ENCODE measurements at places on chromosomes 3 and 15.

DNA sequence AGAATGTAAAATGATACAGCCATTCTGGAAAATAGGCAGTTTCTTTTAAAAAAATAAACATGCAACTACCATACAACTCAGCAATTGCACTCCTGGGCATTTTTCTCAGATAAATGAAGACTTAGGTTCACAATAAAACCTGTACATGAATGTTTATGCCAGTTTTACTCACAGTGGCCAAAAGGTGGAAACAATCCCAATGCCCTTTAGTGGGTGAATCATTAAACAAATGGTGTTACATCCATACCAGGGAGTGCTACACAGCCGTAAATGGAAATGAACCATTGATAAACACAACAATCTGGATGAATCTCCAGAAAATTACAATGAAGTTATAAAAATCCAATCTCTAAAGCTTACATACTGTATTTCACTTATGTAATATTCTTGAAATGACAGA is 140.3 kb downstream of the ADAMTSL3 start:
- H3K4me3 ChIP-seq, result no peak overlapping the region
- H3K4me1 ChIP-seq, result no peaks in the 10 kb centered on the region
- H3K27ac ChIP-seq, result no peak overlapping the region
- H3K36me3 ChIP-seq, result no peaks in the 10 kb centered on the region
- no peaks in the 10 kb centered on the region for H3K27me3 ChIP-seq
- DNase-seq, result no peak

DNA sequence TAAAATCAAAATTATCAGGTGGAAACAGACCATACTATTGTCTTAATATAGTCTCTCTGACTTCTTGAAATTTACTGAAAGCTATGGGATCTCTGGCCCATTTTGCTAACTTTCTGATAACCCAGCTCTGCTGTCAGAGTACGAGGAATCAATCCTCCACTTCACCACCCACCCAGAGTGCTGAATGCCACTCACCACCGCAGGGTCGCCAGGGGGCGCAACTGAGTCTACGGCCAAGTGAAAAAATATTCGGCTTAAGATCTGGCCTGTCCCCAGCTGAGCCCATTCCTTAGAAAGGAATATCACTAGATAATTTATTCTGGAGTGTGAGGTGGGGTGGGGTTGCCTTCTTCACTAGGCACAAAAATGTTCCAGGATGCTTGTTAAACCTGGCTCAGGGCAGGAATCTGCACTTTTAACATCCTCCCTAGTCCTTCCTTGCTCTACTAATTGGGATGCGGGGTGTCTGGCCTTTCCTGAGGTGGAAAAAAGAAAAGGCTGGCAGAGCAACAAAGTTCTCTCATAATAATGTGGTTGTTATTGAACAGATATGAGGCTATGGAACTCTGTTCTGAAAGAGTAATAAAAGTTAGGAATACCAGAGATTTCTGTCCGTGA is 520.6 kb downstream of the MFSD1 start:
- H3K27ac ChIP-seq, result no peak overlapping the region
- no peaks in the 10 kb centered on the region for H3K27me3 ChIP-seq
- DNase-seq, result no peak

GRCh38 chr15:58771621-58772250 is 634 bp downstream of the MINDY2 start:
- no peaks in the 10 kb centered on the region for H3K27me3 ChIP-seq
- no peak for DNase-seq
- H3K27ac ChIP-seq, result peak overlapping the region; percentile 99
- no peaks in the 10 kb centered on the region for H3K36me3 ChIP-seq

DNA sequence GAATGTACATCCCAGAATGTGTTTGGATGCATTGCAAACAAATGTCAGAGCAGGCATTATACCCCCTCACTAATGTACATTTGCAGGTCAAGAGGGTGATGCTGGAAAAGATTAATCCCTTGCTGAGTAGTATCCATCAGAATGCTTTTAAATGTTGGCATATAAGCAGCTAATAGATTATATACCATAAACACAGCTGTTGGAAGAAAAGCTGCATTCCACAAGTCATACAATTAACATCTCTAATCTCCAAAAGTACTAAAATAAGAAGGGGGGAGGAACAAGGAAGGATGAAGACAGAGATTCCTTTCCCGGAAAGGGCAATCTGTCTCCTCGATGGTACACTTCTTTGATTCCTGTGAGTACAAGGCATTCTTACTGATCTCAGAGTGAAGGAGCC is 445.7 kb upstream of the CDIN1 start:
- no peaks in the 10 kb centered on the region for H3K4me1 ChIP-seq
- H3K4me3 ChIP-seq, result no peak overlapping the region
- no peaks in the 10 kb centered on the region for H3K36me3 ChIP-seq
- DNase-seq, result no peak
- no peaks in the 10 kb centered on the region for H3K27me3 ChIP-seq

DNA sequence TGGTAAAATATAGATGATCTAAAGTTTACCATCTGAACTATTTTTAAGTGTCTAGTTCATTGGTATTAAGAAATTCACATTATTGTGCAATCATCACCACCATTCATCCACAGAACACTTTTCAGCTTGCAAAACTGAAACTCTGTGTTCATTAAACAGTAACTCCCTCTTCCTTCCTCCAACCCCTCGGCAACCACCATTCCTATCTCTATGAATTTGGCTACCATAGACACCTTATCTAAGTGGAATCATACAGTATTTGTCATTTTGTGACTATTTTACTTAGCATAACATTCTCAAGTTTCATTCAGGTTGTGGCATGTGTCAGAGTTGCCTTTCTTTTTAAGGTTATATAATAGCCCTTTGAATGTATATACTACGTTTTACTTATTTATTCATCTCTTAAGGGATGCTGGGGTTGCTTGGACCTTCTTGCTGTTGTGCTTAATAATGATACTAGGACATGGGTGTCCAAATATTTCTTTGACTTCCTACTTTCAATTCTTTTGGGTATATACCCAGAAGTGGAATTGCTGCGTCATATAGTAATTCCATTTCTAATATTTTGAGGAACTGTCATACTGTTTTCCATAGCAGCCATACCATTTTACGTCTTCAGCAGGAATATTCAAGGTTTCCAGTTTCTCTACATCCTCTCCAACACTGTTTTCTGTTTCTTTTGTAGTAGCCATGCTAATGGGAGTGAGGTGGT is 20.9 kb downstream of the KAT2B start:
- H3K27ac ChIP-seq, result peak overlapping the region; percentile 22
- no peak overlapping the region for H3K4me3 ChIP-seq
- H3K4me1 ChIP-seq, result peaks cover 28% of the 10 kb centered on the region

GRCh38 chr3:45817831-45818522 is 21.6 kb upstream of the SLC6A20 start:
- no peaks in the 10 kb centered on the region for H3K27me3 ChIP-seq
- peaks cover 5% of the 10 kb centered on the region for H3K36me3 ChIP-seq
- no peak for DNase-seq

DNA sequence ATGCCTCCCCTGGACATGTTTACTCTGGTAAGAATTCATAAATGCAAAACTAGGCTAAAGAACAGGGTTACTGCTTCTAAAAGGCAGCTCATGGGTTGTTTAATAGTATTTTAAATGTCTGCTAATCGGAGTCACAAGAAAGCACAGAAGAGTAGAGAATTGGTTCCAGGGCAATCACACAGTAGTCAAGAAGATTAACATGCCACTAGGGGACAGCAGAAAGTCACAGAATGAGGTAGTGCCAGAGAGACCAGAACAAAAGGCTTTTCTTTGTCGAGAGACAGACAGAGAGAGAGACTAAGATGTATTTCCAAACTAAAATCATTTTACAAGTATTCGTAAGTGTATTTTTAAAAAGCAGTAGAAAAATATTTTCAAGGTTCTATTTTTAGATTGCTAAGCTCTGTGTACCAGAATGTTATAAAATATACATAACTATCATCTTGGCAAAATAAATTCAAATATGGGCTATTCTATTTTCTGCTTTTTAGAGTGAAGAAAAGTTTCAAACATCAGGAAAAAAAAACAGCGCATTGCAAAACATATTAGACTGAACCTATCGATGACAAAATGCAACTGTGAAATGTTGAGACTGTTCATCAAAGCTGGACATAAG is 78.3 kb upstream of the CDIN1 start:
- no peaks in the 10 kb centered on the region for H3K27me3 ChIP-seq
- H3K4me3 ChIP-seq, result no peak overlapping the region
- H3K4me1 ChIP-seq, result no peaks in the 10 kb centered on the region

- no peaks in the 10 kb centered on the region for H3K27me3 ChIP-seq
- DNase-seq, result no peak
- no peaks in the 10 kb centered on the region for H3K36me3 ChIP-seq
- peaks cover 71% of the 10 kb centered on the region for H3K4me1 ChIP-seq
- H3K4me3 ChIP-seq, result no peak overlapping the region
Measured at GRCh38 chr3:159798951-159799350, 189.7 kb upstream of the IL12A start.

DNA sequence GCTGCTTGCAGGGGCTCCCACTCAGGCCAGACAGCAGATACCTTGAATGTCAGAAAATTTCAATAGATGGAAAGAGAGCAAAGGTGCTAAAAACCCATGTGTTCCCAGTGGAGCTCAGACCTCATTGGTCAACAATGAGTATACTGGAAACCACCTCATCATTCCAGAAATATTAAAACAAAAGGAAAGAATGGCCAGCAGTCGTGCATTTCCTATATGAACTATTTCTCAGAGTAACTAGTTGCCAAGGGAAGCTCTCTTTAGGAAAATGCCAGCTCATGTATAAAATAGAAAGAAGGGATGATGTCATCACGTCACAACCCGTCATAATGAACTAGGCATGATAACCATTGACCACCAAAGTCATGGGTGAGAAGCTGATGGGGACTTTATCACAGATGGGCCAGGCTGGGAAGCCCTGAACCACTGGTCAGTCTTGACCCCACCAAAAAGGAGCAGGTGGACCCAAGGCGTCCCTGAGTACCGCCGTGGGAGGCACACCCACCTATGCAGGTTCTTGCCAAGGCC is 17.5 kb downstream of the DNAJB8 start:
- no peaks in the 10 kb centered on the region for H3K27me3 ChIP-seq
- no peak overlapping the region for H3K4me3 ChIP-seq
- no peak for DNase-seq
- H3K4me1 ChIP-seq, result no peaks in the 10 kb centered on the region

DNA sequence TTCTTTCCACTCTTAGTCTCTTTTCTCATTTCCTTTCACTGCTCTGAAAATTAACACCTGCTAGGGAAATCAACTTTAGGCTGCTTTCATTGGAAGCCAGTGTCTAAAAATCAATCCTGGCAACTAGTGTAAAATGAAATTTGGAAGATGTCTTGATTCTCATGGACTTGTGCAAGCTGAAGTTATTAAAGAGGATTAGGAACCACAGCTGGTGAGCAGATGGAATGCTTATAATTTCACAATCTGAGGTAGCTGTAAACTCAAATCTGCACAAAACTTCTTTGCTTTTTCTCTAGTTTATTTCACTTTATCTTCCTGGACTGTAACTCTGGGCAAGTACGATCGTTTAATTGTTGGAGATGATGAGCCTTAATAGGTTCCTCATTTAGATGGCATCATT is 175.6 kb downstream of the GHSR start:
- no peak for DNase-seq
- H3K4me1 ChIP-seq, result no peaks in the 10 kb centered on the region
- no peaks in the 10 kb centered on the region for H3K27me3 ChIP-seq
- H3K36me3 ChIP-seq, result no peaks in the 10 kb centered on the region
- no peak overlapping the region for H3K4me3 ChIP-seq

DNA sequence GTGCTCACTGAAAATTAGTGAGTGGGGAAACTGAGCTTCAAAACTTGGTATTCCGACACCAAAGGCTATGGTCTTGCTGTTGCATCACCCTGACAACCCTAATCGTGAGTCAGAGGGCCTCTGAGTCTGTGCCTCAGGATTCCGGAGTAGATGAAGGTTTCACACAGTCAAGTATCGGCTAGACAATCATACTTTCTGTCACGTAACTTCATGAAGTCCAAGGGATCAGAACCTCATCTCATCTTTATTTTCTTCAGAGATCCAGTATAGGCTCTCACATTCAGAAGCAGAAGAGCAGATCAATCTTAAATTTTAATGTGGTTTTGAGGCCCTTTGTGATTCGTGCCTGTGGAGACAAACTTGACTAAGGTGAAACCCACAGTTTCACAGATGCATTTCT is 26.1 kb upstream of the NECTIN3 start:
- H3K36me3 ChIP-seq, result no peaks in the 10 kb centered on the region
- no peak for DNase-seq
- no peak overlapping the region for H3K4me3 ChIP-seq
- peaks cover 3% of the 10 kb centered on the region for H3K4me1 ChIP-seq
- no peaks in the 10 kb centered on the region for H3K27me3 ChIP-seq

DNA sequence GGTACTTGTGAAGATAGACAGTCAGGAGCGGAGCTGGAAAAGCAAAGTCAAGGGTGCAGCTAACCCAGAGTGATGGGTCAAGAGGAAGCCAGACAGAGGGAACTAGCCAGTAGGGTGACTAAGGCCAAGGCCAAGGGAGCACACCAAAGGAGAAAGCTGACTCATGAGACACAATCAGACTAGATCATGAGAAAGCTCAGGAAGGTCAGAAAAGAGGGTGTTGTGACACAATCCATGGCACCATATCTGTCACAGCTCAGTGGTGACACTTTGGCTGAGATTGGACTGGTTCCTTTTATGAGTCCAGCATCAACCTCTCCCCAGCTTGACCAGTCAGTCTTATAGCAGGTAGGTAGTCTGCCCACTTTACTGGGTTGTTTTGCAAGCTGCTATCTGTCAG is 22.2 kb downstream of the P2RY1 start:
- no peak overlapping the region for H3K27ac ChIP-seq
- H3K4me1 ChIP-seq, result no peaks in the 10 kb centered on the region
- no peak for DNase-seq
- H3K4me3 ChIP-seq, result no peak overlapping the region
- no peaks in the 10 kb centered on the region for H3K27me3 ChIP-seq

DNA sequence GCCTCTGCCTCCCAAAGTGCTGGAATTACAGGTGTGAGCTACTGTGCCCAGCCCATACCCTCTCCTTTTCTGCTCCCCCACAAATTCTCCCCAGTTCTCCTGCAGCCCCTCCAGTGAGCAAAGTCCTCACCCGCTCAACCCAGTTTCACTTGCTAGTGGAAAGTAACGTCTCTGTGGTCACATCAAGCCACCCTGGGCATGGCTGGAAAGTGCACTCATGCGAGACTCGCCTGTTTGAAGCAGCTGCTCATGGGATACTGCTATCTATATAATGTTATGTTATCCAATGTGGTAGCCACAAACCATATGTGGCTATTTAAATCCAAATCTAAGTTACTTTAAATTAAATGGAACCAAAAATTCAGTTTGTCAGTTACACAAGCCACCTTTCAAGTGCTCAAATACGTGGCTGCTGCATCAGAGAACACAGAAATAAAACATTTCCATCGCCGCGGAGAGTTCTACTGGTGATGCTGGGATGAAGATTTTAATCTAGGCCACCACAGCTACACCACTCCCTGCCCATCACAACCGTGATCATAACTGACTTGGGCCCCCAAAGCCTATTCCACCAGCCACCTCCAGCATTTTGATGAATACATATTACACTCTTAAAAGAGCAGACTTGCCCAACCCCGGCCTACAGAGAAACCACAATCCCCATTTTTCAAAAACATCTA is 119.4 kb downstream of the LIPC start:
- peaks cover 16% of the 10 kb centered on the region for H3K4me1 ChIP-seq
- no peak for DNase-seq
